Right forelimb (tissue), 1 donor: ENCODE measurements at places on chromosomes 12 and 14.
A peak's percentile ranks its signal among the peaks of the same experiment; 100 is the strongest.

DNA sequence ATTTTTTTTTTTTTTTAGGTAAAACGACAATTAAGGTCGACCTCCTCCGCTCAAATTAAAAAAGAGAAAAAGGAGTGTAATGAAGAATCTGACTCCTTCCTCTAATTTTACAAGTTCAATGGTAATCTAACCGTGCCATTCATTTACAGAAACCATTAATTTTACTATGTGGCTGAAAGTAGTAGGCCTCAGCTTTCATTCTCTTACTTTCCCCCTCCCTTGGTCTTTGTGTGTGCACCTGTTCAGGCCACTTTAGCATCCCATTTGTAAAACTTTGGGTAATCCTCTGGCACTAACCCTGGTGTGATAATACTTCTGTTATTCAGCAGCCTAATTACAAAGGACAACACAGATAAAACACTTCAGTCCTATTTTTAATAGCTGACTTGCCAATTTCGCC lies 128.1 kb downstream of the ASCL1 start:
- DNase-seq: no peak

DNA sequence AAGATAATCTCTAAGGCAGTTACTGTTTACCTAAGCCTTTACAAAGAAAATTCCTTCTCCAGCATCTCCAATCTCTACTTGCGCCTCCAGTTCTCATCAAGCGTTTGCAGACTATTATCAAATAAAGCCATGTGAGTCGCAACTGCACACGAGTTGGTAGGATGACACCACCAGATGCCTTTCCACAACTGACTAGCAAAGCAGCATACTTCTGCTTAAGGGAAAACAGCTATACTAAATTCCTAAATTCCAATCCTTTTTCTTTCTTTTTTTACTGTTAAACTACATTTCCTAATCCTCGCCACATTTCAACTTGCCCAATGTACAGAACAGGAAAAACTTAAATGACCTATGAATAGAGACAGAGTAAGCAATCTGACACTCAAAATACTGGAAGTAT lies 166.7 kb downstream of the ITPR2 start:
- DNase-seq: no peak

DNA sequence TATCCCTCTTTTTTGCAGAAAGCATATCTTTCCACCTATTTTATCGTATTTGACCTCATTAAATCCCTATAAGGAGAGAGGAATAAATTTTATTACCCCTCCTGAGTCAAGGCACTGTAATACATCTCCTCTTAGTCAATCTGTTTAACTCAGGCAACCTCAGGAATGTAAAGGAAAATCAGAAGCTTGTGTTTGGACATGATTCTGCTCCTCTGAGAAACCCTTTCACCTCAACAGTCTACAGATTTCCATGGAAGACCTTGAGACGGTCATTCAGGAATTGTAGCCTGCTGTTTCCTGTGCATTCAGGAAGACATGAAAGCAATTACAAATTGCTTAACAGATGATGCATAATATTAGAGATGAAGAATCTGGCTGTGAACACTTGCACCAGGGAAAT lies 360.8 kb downstream of the PAWR start:
- DNase-seq: no peak

DNA sequence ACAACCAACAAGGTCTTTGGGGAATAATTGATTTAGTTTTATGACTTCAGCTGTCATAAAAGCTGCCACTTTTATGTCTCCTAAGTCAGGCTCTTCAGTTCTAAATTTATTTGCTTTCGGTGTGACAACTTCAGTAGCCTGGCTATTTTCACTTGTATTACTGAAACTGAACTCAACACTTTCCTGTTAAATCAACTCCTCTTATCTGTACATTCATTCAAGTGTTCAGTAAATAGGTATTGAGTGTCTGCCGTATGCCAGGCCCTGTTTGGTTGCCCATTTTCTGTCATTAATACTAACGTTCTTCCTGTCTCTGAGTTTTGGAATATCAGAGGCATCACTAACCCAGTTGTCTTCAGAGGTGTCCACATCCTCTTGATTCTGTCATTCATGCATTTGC lies 7.5 kb downstream of the UTP20 start:
- DNase-seq: no peak

DNA sequence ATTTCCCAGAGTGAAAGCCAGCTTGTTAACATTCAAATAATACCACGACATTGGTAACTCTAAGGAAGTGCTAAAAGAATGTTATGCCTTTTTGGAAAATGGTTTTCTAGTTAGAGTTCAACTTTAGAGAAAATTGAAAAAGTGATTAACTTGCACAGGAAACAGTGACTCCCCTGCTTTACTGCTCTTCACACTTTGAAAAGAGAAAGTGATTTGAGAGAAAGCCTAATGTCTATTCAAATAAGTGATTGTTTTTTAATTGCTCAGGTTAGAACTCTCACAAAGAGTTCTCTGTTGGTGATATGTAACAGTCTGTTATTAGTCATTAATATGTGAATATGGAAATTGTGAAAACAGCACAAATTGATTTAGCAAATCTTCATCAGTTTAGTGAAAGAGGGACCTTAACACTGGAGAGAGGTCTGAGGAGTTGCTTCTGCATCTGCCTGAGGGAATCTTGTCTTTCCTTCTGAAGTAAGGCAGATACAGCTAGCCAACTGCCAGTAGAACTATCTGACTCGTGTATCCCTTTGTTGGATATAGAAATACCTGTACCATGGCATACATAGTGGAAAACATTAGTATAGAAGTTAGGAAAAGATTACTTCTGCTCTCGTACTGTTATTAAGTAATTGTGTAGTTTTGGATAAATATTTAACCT lies 25.5 kb downstream of the ATF7IP start:
- no peak for DNase-seq

DNA sequence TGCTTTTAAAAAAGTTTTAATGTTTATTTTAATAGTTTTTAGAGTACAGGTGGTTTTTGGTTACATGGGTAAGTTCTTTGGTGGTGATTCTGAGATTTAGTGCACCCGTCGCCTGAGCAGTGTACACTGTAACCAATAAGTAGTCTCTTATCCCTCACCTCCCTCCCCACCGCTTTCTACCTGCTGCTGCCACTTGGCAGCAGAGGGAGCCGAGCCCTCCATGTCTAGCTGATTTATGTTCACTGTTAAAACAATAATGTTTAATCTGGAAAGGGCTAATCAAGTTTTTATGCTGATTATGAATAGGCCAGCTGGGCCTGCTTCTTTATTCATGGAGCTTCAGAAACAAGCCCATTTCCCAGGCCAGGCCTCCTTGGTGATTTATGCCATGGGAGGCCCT lies 73.1 kb downstream of the ADCK1 start:
- no peak for DNase-seq

GRCh38 chr12:25924491-25925001 lies 33.9 kb upstream of the RASSF8 start:
- DNase-seq: no peak

- no peak for DNase-seq
These were observed 77.3 kb downstream of the BCL11B start for GRCh38 chr14:99194736-99195135.

DNA sequence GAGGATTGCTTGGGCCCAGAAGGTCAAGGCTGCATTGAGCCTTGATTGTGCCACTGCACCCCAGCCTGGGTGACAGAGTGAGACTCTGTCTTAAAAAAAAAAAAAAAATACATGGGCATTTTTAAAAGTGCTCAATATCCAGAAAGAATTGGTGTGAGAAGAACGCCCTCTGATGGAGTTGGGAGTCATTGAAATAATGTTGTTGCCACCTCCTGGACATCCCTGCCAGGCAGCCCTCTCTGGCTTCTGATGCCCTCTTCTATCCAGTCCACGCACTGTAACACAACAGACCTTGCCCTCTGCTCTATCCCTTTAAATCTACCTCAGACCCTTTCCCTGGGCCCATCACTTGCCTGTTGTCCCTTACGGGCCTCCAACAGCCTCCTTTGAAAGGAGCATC lies 4.9 kb downstream of the PTGDR start:
- DNase-seq: no peak

DNA sequence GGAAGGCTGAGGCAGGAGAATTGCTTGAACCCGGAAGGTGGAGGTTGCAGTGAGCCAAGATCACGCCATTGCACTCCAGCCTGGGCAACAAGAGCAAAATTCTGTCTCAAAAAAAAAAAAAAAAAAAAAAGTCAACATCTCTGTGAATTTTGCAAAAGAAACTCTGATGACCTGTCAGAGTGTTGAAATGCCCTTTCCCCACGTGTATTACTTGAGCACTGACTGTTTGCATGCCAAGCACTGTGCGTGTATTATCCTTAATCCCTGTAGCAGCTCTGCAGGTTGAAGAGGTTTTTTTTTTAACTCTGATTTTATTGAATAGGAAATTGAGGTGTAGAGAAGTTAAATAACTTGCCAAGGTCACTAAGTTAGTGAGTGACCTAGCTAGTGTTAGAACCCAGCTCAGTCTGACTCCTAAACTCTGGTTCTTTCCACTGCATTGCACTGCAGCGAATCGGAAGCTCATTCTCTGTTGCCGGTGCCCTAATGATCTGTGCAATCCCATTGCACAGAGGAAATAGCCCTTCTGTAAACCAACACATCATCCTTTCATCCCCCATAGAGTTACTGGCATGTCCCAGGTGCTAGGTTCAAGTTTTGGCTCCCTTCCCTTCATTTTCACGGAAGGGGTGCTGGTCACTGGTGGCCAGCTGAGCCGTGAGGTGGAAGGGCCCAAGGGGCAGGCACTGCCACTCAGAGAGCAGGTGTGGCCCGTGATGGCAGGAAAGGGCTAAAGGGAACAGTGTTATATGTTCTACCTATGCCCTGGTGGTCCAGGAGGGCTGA lies 122.3 kb downstream of the EML1 start:
- DNase-seq: no peak

- DNase-seq: no peak
These were observed 476.6 kb downstream of the ZFP36L1 start for GRCh38 chr14:68316078-68316868.

- DNase-seq: no peak
These were observed 1.0 kb upstream of the ANO6 start for GRCh38 chr12:45214749-45215418.

DNA sequence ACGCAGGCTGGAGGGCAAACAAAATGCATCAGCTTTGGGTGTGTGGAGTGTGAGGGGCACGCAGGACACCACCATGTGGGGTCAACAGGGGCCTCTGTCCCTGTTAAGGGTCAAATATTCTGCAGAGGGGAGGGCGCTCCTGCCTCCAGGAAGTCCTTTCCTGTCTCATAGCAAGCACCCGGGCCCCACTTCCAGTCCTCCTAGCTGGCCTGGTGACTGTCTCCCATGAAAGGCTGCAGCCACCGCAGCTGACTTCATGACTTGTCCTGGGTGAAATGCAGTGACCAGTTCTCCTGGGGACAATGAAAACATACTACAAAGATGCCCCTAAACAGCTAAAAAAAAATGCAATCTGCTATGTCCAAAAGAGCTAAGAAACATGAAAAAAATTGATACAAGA lies 53.6 kb downstream of the LGMN start:
- no peak for DNase-seq

- DNase-seq: peak; percentile 63
These were observed 725 bp downstream of the CHPT1 start for GRCh38 chr12:101697930-101698799.

- DNase-seq: no peak
These were observed 85.9 kb downstream of the TMEM117 start for GRCh38 chr12:43921666-43922337.

- DNase-seq: no peak
These were observed 366.4 kb downstream of the ETNK1 start for GRCh38 chr12:22991250-22991844.

- no peak for DNase-seq
These were observed 62.7 kb upstream of the ARID2 start for GRCh38 chr12:45666816-45667215.

DNA sequence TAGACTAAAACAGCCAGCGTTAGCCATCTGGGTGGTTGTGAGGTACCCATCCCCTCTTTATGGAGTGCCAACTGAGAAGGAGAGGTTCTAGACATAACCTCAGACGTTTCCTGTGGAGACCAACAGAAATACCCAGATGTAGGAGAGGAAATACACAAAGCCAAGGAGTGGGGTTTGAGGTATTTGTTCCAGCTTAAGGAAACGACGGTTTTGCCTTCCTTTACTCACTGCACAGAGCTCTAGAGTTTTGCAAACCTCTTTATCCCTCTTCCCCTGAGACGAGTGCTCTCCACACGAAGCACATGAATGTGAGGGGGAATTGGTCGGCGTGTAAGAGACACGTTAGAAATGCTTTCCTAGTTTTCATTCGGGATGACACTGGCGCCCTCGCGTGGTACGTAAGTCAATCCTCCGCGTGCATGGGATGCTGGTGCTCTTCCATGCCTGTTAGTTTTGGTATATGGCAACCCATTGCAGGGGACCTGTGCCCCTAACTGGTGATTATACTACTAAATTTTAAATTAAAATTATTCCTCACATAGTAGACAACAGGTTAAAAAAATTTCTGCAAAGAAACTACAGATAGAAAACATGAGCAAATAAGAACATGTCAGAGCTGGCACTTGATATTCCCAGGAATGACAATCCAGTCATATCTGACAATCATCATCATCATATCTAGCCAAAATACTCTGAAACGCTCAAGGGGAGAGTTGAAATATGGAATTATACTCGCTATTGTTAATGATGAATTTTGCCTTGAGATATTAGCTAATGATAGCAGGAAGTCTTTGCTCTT lies 121.7 kb downstream of the PPM1H start:
- peak; percentile 67 for DNase-seq

- DNase-seq: no peak
These were observed 19.6 kb downstream of the LGMN start for GRCh38 chr14:92728759-92729364.

GRCh38 chr12:22631863-22632463 lies 7.0 kb downstream of the ETNK1 start:
- DNase-seq: no peak

DNA sequence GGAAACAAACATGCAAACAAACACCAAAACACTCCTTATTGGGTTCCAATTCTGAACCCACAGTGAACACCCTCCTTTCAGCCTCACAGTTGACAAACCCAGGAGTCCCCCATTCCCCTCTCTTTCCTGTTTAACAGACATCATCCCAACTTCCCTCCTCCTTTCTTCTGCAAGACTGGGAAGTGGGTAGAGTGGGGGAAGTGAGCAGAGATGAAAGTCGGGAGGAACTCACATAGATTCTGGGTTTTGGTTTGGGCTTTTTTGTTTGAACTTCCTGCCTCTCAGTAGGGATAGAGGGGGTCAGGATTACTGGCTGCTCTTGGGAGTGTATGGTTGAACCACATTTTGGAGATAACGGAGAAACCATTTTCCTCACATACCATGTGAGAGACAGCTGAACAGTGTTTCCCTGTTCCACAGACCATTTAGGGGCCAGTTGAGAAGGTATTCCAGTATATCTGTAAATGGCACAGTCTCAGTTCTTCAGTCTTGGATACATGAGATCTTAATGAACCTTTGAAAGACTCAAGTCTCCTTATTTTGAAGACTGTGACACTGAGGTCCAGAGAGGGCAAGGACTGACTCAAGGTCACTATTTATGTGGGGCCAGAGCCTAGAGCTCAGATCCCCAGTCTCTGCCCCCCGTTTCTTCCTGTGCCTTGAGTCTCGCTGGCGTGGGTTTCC lies 3.9 kb upstream of the GPR84 start:
- DNase-seq: no peak
